Body of pancreas (tissue), 4 donors: ENCODE measurements at places on chromosomes 2 and 18.

GRCh38 chr18:6256521-6256920 lies 158.2 kb downstream of the L3MBTL4 start:
- peak; percentile 11 for DNase-seq

- DNase-seq = no peak
These were observed 16.5 kb upstream of the KLHL23 start for GRCh38 chr2:169716938-169717690.

- DNase-seq = no peak
These were observed 397.3 kb downstream of the SOX11 start for GRCh38 chr2:6089474-6089873.

DNA sequence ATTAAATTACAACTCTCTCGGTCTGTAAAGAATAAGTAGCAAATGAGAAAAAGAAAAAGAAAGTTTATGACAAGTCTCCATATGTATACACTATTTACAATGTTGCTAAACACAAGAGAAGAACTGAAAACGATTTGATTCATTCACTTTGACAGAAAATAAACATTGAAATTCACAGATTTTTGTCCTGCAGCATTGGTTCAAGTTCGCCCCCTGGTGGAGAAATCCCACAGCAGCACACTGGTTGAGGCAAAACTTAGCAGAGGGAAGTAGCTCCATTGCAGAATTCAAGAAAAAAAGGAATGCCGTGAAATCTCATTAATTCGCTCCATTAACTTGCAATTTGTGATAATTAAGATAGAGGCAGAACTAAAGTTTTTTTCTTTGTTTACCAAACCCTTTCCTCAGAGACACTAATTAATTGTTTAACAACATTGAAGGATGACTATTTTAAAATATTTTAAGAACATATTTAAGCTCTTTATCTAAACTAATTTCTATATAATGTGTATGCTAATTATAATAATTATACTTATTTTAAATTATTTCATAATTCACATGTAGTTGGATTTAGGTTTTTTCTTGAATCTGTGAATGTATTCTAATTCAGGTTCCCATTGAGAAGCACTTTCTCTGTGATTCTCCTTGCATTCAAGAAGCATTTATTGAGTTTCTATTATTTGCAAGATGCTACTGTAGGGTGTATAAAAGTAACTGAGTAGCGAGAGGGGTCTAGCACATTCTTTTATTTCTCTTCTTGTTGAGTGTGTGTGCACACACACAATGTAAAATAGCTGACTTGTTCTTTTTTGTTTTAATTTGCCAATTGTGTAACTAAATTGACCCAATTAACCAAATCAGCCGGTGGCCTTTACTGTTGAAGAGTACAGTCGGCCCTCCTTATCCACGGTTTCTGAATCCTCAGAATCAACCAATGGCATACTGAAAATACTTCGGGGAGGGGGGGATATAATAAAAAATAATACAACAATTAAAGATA lies 74.1 kb downstream of the COL4A3 start:
- peak; percentile 66 for DNase-seq

DNA sequence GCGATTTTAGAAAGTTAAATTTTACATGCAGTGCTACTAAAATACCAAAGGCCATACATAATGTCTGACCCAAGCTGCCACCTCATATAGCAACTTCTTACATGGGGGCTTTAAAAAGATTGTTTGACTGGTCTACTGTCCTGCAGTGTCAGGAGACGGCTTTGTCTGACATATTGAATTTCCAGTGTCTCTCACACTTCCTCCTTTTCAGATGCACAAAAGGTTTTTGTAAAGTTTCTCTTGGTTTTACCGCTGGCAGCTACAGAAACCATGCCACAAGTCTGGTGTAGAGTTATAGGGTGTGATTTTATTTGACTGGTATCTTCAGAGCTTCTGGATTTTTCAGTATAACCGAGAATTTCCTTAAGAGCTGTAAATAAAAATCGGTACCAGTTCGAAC lies 1.1 kb upstream of the ASAP2 start:
- no peak for DNase-seq

- no peak for DNase-seq
These were observed 2041.2 kb upstream of the PIK3C3 start for GRCh38 chr18:39913672-39914366.

- no peak for DNase-seq
These were observed 7.3 kb downstream of the CCDC121 start for GRCh38 chr2:27621524-27621923.

GRCh38 chr2:132414081-132414480 lies 2.5 kb upstream of the GPR39 start:
- no peak for DNase-seq

GRCh38 chr2:66522611-66523376 lies 87.9 kb downstream of the MEIS1 start:
- DNase-seq = no peak

DNA sequence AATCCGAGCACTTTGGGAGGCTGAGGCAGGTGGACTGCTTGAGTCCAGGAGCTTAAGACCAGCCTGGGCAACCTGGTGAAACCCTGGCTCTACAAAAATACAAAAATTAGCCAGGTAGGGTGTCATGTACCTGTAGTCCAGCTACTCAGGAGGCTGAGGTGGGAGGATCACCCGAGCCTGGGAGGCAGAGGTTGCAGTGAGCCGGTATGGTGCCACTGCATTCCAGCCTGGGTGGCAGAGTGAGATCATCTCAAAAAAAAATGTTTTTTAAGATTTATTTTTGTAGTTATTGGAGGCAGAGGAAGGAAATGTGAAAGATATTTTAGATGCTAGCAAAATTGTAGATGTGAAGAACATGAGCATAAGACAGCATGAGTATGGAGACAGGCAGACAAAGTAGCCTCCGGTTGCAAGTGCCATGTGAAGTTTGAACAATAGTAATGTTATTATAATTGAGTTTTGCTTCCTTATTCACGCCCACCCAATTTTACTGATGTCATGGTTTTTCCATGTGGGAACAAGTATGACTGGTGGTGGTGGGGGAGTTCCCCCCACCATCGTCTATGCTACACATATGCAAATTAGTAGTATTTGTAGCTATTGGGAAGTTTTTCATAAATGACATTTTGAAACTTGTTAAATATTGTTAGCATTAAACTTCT lies 18.0 kb downstream of the REL start:
- DNase-seq = no peak

DNA sequence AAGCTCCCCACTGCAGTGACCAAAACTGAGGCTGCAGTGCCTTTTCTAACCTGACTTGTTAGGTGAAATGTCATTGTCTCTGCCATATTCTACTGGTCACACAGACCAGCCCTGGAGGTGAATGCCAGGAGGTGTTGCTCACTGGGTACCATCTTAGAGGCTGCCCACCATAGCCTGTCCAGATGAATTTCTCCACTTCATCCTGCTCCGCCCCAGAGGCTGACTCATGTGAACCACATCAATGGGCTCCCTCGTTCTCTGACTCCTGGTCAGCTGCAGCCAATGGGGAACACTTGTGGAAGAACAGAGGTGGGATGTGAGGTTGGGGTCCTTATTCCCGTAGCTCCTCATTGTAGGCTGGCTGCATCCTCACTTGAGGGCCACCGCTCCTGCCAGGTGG lies 3.4 kb upstream of the NARS1 start:
- DNase-seq = no peak

DNA sequence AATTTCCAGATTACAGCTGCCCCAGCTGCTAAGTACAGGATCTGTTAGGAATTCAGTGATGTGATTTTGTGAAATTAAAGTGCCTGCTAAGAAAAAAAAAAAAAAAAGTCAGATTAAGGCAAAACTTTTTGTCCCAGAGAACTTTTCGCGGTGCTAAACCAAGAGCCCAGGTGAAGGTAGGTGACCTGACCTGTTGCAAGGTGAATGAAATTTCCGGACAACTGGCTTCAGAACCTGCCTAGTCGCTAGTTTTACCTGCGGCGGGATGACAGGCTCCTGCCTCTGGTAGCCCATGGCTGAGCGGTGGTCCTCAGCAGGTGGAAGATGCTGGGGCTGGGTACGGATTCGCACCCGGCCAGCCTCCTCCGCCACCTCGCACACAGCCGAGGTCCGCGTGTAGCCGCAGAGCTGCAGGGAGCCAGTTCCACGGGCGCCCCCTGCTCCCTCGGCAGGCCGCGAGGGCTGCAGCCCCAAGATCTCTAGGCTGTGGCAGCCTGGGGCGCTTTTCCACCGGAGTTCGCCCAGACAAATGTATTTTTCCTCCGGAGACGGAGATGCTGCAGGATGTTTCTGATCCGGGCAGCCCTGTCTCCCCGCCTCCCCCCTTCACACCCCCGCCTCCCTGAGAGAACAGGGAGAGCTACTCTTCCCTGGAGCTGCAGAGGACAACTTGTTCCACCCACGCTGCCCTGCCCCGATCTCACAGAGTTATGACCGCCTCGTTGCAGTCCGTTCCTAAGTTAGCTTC lies at the start of gene SLC38A11:
SLC38A11 (minus strand) TSS at position 572 of the 748 bp plus-strand sequence; CDS start at position 294, 278 bp downstream.
- DNase-seq = peak; percentile 40

DNA sequence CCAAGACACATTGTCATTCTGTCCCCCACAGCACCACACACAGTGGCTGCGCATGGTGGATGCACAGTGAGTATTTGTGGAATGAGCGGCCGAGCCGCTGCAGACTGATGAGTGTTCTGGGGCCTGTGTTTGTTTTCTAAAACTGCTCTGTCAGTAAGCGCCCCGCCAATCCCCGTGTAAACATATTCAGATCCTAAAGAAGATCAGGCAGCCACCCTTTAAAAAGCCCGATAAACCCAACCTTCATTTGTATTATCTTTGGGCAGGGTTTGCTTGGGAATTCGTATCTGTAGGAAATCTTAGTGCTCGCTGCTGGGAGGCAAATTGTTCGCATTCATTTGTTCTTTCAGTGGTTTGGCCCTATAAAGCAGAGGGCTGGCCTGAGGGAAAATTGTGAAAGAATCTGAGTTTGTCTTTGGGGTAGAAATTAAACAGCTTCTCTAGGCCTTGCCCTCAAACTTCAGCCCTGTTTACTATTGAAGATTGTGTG lies 68.6 kb downstream of the TGOLN2 start:
- no peak for DNase-seq

DNA sequence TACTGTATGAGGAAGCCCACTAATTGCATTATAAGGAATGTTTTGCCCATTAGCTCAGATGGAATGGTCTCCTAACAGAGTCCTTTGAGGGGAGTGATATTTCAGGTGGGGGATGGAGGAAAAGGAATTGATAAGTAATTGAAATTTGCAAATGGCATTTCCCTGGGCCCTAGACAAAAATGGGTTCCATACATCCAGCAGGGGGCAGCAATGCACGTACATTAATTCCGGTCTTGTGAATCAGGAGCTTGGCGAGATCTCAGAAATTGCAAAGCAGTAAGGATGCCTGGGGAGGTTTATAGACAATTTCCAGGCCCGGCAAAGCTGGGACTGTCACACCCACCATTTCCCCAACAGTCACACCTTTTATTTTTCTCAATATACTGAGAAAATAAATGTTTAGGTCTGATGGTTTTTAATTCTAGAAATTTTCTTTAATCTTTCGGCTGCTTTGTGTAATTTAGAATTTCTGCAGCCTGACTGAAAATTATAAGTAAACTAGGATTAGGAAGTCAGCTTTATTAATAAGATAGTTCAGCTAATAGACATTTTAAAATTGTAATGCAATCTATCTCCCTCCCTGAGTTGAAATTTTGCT lies 122.8 kb downstream of the LYPD1 start:
- peak; percentile 84 for DNase-seq

GRCh38 chr18:9706081-9706935 lies 1.8 kb upstream of the RAB31 start:
- DNase-seq = no peak

DNA sequence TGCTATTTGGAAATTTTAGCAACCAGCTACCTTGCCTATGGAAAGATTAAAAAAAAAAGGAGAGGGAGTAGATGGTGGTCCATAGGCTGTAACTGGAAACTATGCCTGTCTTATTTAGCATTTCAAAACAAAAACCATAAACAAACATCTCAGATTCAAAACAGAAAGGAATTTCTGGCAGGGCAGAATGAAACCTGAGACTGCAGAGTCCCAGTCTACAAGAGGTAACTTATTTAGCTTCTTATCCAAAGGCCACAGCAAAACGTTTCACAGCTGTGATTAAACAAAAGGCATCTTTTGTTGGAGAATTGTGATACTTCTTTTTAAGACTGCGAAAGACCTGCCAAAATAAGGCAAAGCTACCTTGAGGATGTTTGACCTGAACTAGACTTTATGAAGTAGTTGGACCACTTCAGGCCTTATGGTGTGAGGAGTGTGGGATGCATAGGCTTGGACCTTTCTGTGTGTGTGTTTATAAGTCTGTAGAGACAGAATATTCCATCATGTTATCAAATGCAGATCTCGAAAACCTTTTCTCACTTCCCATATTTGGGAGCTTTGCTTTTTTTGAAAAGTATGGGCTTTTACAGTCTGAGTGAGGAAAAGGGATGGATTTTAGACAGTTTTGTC lies 11.0 kb downstream of the CRIM1 start:
- DNase-seq = no peak

DNA sequence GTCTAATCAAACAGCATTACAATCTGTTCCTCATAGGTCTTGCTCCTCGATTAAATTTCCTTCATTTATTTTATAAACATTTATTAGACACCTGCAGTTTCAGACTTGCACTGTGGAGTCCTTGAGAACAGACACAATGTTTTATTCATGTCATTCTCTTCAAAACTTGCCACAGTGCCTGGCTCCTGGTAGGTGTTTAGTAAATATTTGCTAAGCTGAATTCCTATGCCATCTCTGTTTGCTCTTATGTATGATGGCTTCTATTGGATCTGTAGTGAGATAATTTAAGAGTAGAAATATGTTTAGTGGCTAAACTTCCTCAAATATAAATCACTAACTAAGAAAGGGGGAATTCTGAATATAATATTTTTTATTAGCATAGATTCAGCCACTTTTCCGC lies 61.4 kb downstream of the LRATD1 start:
- no peak for DNase-seq

GRCh38 chr18:68417826-68418225 lies 297.1 kb downstream of the TMX3 start:
- DNase-seq = no peak

- no peak for DNase-seq
These were observed 237.5 kb downstream of the TWIST2 start for GRCh38 chr2:239085201-239085992.

DNA sequence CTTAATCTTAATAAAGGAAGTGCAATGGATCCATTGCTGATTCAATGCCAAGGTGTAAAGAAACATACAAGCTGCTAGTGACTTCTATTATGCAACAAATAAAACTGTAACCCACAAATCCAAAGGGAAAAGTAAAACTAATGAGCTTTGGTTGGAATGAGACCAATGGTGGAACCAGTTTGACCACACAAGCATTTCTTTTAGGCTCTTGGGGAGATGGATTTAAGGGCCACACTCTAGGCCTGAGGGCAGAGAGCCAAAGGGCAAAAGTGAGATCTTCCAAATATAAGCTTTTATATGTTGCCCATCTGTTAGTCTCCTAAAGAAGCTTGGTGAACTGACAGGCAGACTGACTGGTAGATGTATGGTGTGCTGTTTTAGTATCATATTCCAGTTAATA lies 41.5 kb upstream of the MMADHC start:
- no peak for DNase-seq

GRCh38 chr2:230961091-230961491 lies 34.8 kb upstream of the SPATA3 start:
- DNase-seq = no peak

GRCh38 chr2:54605836-54606235 lies 117.6 kb upstream of the EML6 start:
- no peak for DNase-seq

- no peak for DNase-seq
These were observed 12.9 kb downstream of the ID2 start for GRCh38 chr2:8694737-8695136.
